ENCODE measurements at places on chromosomes 16 and 17. TPM values are rescaled to one million over a fixed set of nuclear protein-coding genes. Genes with fewer than 3 reads are reported as not detected.

GRCh38 chr16:4358831-4359561 is 7.9 kb upstream of the PAM16 start:
- H3K4me1 ChIP-seq = peaks cover 5% of the 10 kb centered on the region
- no peak overlapping the region for H3K27ac ChIP-seq
- no peak overlapping the region for H3K4me3 ChIP-seq
- H3K36me3 ChIP-seq = peaks cover 74% of the 10 kb centered on the region
- H3K27me3 ChIP-seq = no peaks in the 10 kb centered on the region

DNA sequence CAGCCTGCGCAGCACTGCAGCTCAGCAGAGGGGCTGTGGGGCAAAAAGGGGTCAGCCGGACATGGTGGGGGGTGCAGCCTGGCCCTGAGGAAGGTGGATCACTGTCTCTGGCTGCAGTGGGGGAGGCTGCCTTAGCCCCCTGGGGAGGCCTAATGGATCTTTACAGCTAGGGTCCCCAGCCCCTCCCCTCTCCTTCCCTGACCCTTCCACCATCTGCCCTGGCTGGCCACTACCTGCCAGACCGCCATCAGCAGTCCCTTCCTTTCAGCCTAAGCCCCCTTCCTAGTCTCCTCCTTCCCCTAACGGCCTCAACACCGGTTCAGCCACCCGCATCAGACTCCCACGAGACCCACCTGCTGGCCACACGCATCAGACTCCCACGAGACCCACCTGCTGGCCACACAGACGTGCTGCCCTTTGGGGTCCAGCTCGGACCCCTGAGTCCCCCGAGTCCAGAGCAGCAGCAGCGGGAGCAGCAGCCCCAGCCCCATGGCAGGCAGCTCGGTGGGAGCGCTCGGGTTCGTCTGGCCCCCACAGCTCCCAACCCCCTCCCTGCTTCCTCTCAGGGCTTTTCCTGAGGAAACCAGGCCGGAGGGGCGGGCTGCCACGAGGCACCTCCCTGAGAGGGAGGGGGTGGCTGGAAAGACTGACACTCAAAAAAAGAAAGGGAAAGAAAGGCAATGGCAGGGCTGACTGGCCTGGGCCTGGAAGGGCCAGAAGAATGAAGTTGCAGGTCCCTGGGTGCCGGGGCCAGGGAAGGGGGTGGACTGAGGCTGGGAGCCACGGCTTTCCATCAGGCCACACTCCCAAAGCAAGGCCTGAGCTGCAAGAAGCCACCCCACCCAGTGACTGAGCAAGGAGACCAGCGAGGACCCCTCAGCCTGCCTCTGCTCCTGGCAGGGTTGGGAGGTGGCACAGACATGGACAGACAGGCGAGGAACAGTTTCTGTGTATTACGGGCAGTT is at the start of gene SCARF1:
TSS of gene SCARF1 (minus strand) at position 526 of the 965 bp plus-strand sequence. CDS start at position 491, 35 bp downstream.
- H3K4me1 ChIP-seq = peaks cover 65% of the 10 kb centered on the region
- H3K4me3 ChIP-seq = peak within 1 kb of the TSS; percentile 71

DNA sequence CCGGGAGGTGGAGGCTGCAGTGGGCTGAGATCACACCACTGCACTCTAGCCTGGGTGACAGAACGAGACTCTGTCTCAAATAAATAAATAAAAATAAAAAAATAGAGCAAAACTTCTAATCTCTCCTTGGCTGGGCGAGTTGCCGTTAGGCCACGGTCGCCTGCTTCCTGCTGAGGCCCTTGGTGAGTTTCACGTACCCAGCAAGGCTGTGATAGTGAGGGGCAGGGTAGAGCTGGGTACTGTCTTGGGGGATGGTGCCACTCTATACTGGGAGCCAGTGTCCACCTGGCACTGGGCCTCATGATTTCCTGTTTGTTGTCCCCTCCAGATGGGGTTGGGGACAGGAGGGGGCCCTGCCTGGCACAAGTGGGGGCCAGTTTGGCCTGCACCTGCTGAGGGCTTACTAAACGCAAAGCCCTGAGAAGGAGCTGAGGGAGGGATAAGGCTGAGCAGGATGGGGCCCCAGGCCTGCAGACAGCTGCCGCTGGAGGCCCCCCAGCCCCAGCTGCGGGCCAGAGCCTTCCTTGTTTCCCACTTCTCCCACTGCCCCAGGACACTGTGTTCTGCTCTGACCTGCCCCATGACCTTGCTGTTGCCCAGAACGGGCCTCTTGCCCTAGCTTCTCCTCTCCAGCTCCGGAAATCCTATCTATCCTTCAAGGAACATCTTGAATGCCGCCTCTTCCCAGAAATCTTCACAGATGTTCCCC is 25.4 kb downstream of the GJD3 start:
- H3K36me3 ChIP-seq = no peaks in the 10 kb centered on the region
- no peaks in the 10 kb centered on the region for H3K27me3 ChIP-seq
- no peak overlapping the region for H3K4me3 ChIP-seq
- no peak for DNase-seq

- H3K27ac ChIP-seq = peak overlapping the region; percentile 85
- peak; percentile 75 for DNase-seq
- H3K4me3 ChIP-seq = peak overlapping the region; percentile 57
- peaks cover 77% of the 10 kb centered on the region for H3K4me1 ChIP-seq
Measured at GRCh38 chr17:77451245-77451893, 310.6 kb downstream of the SEC14L1 start.

The PRSS36 gene
- 5.6 TPM for total RNA-seq

DNA sequence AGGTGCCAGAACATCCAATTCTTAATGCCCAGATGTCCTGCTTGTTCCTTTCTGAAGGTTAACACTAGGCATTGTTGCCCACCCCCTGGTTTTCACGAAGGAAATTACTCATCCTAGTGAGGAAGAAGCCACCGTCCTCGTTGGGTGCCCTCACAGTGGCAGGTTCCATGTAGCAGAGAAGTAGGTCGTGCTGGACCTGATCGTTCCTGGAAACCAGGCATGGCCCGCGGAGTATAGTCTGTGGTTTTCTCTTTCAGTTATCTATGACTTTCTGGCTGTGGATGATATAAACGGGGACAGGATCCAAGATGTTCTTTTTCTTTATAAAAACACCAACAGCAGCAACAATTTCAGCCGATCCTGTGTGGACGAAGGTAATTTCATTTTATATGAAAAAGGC is 16.5 kb downstream of the RGS11 start:
- H3K27ac ChIP-seq = no peak overlapping the region
- no peak overlapping the region for H3K4me3 ChIP-seq
- H3K4me1 ChIP-seq = no peaks in the 10 kb centered on the region
- no peaks in the 10 kb centered on the region for H3K27me3 ChIP-seq

- no peak overlapping the region for H3K4me3 ChIP-seq
- H3K36me3 ChIP-seq = no peaks in the 10 kb centered on the region
- H3K27me3 ChIP-seq = no peaks in the 10 kb centered on the region
Measured at GRCh38 chr16:9723136-9723535, 459.1 kb downstream of the GRIN2A start.

DNA sequence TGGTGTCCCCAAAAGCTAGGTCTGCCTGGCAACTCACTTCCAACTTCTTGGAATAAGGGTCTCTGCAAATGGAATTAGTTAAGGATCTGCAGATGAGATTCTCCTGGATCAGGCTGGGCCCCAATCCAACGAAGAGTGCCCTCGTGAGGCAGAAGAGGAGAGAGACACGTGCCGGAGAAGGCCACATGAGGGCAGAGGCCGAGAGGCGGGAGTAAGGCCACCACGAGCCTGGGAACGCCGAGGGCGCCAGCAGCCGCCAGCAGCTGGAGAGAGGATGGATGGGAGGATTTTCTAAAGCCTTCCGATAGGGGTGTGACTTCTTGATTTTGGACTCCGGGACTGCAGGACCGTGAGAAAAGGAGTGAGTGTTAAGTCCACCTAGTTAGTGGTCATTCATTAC is 76.3 kb downstream of the JPH3 start:
- no peak overlapping the region for H3K27ac ChIP-seq
- no peaks in the 10 kb centered on the region for H3K4me1 ChIP-seq
- DNase-seq = no peak
- H3K27me3 ChIP-seq = no peaks in the 10 kb centered on the region
- no peak overlapping the region for H3K4me3 ChIP-seq
- no peaks in the 10 kb centered on the region for H3K36me3 ChIP-seq

DNA sequence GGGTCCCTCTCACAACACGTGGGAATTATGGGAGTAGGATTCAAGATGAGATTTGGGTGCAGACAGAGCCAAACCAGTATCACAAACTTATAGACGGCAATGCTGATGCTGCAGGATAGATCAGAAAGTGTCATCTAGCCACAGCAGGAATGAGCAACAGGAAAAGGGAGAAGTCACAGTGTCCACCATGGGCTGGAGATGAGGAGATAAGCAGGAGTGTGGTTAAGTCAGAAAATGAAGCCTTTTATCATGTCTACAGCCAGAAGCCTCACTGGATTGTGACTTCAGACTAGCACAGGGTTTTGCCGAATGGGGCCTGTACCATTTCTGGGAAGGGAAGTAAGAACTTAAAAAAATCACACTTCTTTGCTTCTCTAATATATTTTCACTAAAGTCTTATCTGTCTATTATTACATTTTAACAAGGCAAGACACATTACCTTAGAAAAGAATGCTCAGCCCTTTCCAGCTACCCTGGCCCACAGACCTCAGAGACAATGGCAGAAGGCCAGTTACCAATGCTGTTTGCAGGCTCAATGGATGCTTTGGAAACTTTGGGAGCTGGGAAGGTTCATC is 490.2 kb upstream of the SALL1 start:
- no peaks in the 10 kb centered on the region for H3K4me1 ChIP-seq
- no peak overlapping the region for H3K4me3 ChIP-seq
- no peak overlapping the region for H3K27ac ChIP-seq
- H3K36me3 ChIP-seq = no peaks in the 10 kb centered on the region
- no peaks in the 10 kb centered on the region for H3K27me3 ChIP-seq
- no peak for DNase-seq

The CIBAR2 gene
- 35.6 TPM for total RNA-seq

The MYH3 gene
- 3.0 TPM for total RNA-seq

- H3K27me3 ChIP-seq = no peaks in the 10 kb centered on the region
- H3K27ac ChIP-seq = no peak overlapping the region
- H3K4me3 ChIP-seq = no peak overlapping the region
- no peaks in the 10 kb centered on the region for H3K36me3 ChIP-seq
- no peak for DNase-seq
Measured at GRCh38 chr16:53629151-53629550, 74.5 kb downstream of the RPGRIP1L start.

- no peaks in the 10 kb centered on the region for H3K4me1 ChIP-seq
- DNase-seq = peak; percentile 44
- H3K27ac ChIP-seq = no peak overlapping the region
Measured at GRCh38 chr16:47018223-47018891, 44.9 kb upstream of the DNAJA2 start.

The XYLT1 gene
- 26.2 TPM for total RNA-seq

The KRTAP4-5 gene
- total RNA-seq = not detected

The RHBDL1 gene
- total RNA-seq = 1.9 TPM

The FAM20A gene
- 60.3 TPM for total RNA-seq

GRCh38 chr17:73976147-73976546 is 227.3 kb upstream of the RPL38 start:
- no peak for DNase-seq
- H3K4me3 ChIP-seq = no peak overlapping the region
- H3K4me1 ChIP-seq = no peaks in the 10 kb centered on the region
- no peak overlapping the region for H3K27ac ChIP-seq

- no peak for DNase-seq
- H3K27ac ChIP-seq = peak overlapping the region; percentile 97
- no peaks in the 10 kb centered on the region for H3K27me3 ChIP-seq
- peaks cover 72% of the 10 kb centered on the region for H3K4me1 ChIP-seq
Measured at GRCh38 chr17:81388091-81388611, 7.1 kb upstream of the BAHCC1 start.

DNA sequence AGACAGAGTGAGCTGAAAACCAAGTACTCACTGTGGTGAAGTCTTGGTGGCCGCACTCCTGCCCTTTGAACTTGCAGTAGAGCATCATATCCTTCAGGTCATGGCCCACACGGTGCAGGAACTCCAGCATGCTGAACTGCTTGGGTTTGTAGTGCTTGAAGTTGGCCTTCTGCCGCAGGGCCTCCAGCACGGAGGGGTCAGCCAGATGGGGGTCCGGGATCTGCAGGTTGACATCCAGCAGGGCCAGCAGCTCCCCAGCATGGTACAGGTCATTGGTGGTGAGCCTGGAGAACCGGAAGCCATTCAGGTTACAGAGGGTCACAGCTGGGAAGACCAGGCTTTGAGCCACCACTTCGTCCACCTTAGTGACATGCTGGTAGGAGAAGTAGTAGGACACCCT is 99.1 kb upstream of the CCL2 start:
- no peaks in the 10 kb centered on the region for H3K36me3 ChIP-seq
- H3K27ac ChIP-seq = no peak overlapping the region
- H3K27me3 ChIP-seq = peaks cover 20% of the 10 kb centered on the region

The TTC19 gene
- 33.2 TPM for total RNA-seq

DNA sequence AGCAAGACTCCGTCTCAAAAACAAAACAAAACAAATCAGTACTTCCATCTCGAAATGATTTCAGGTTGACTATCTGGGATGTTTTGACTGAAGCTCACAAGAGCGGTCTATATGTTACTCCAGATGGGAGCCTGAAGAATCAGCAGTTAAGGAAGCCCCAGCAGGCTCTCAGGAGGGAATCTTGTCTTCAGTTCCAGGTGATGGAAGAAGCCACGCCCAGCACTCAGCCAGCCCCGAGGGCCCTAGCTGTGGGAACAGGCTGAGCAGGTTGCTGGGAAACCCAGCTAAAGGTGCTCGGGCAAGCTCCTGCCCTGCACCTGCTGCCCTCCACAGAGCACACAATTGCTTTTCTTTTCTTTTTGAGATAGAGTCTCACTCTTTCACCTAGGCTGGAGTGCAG is 32.4 kb downstream of the WIPI1 start:
- H3K27me3 ChIP-seq = no peaks in the 10 kb centered on the region
- H3K4me1 ChIP-seq = no peaks in the 10 kb centered on the region
- H3K4me3 ChIP-seq = no peak overlapping the region
- DNase-seq = peak; percentile 45
- peaks cover 58% of the 10 kb centered on the region for H3K36me3 ChIP-seq
- H3K27ac ChIP-seq = no peak overlapping the region

The ADGRG3 gene
- 3.1 TPM for total RNA-seq

The TMEM98 gene
- 52.5 TPM for total RNA-seq

- no peak for DNase-seq
- H3K4me1 ChIP-seq = peaks cover 32% of the 10 kb centered on the region
- H3K4me3 ChIP-seq = no peak overlapping the region
- no peaks in the 10 kb centered on the region for H3K36me3 ChIP-seq
- H3K27ac ChIP-seq = no peak overlapping the region
- H3K27me3 ChIP-seq = no peaks in the 10 kb centered on the region
Measured at GRCh38 chr16:28528463-28528867, 10.3 kb downstream of the NUPR1 start.

Data from upper lobe of left lung (tissue), 6 donors.